ENCODE measurements at places on chromosomes 1 and 21.

DNA sequence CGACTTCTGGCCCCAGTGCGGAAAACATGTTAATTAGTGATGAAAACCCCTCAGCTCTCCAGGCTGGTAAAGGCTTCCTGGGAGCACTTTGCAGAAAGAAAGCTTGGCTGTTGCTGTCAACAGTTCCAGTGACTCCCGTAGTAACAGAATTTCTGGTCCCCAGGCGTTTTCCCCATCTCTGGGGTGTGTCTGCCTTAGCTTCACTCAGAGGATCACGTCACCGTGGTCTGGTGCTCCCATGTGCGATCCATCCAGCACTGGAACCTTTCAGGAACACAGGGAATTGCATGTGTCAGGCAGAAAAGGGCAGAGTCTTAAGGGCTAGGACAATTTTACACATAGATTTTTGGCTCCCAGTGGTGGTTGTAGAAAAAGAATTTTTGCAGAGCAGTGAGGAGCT lies 470.4 kb upstream of the USP24 start:
- no peak for DNase-seq

DNA sequence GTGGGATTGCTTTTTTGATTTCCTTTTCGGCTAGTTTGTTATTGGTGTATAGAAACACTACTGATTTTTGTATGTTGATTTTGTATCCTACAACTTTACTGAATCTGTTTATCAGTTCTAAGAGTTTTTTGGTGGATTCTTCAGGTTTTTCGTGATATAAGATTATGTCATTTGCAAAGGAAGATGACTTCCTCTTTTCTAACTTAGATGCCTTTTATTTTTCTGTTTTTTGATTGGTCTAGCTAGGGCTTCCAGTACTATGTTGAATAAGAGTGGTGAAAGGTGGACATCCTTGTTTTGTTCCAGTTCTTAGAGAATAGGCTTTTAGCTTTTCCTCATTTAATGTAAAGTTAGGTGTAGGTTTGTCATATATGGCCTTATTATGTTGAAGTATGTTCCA lies 13.1 kb upstream of the NHLH2 start:
- no peak for DNase-seq

- DNase-seq, result no peak
Measured at GRCh38 chr1:3898994-3899753, 898 bp downstream of the C1orf174 start.

DNA sequence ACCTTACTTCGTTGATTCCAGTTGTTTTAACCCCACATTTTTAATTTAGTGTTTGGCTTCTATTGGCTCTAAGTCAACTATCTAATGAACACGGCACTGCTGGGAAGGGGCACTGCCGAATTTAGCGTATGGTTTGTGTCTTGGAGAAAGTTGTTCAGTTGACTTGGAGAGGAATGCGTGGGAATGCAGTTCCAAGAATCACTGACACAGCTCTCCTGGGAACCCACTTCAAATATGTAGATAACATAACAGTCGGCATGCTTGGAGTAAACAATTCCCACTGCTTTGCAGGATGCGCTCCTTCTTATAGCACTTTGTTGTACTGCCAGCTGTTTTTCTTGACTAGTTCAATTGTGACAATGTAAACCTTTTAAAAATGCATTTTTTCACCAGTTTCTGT lies 104.3 kb downstream of the RYR2 start:
- DNase-seq, result no peak

- DNase-seq, result no peak
Measured at GRCh38 chr1:172795741-172796140, 136.8 kb downstream of the FASLG start.

GRCh38 chr1:223748405-223748772 lies 36.0 kb downstream of the CAPN2 start:
- DNase-seq, result peak; percentile 70

- no peak for DNase-seq
Measured at GRCh38 chr1:166122873-166123466, 43.8 kb downstream of the FAM78B start.

GRCh38 chr1:27650539-27651175 lies 15.7 kb upstream of the FGR start:
- no peak for DNase-seq

DNA sequence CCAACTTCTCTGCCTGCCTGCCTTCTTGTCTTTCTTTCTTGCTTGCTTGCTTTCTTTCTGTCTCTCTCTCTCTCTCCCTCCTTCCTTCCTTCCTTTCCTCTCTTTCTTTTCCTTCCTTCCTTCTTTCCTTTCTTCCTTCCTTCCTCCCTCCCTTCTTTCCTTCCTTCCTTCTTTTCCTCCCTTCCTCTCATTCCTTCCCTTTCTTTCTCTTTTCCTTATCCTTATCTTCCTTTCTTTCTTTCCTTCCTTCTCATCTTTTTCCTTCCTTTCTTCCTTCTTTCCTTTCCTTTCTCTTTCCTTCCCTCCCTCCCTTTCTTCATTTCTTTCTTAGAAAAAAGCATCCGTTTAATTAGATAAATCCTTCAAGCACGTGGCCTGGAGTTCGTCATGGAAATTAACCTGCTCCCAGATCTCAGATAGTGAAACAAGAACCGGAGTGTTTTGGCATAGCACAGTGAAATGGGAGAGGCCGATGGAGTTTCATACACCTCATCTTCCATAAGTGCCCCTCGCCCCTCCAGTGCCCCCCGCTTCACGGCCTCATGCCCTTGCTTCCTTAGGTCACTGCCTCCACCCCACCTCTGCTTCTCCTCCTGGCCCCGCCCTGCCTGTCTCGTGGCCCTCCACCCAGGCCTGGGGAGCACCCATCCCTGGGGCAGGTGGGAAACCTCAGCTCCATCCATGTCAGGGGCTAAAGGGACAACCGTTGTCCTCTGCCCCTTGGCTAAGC lies 11.3 kb downstream of the CASZ1 start:
- DNase-seq, result no peak

- no peak for DNase-seq
Measured at GRCh38 chr1:2046953-2047748, 3.1 kb upstream of the PRKCZ start.

DNA sequence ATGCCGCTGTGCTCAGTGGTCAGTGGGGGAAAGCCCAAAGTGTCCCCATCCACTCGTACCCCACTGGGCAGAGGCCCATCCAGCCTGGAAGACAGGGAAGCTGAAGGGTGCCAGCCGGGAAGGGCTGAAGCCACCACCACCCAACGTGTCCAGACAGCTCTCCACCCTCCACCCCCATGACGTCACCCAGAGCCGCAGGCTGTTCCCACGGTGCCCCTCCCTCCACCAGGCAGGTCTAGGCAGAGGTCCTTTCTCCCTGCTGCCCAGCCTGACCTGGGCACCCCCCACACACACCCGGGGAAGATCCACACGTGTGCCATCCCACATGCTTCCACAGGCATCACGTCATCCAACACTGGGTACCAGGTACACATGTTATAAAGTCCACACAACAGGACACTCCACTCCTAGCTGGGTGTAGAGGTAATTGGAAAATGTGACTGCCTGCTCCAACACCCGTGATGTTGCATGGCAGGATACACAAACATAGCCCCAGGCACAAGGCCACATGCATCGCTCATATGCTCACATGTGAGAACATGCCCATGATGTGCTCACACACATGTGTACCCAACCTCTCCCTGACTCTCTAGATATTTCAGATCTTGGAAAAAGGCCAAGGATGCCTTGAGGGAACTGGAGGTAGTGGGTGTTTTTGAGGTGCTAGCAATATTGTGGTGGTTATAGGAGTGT lies 5.1 kb upstream of the ARHGAP30 start:
- DNase-seq, result no peak

GRCh38 chr21:35840197-35840799 lies 220.0 kb downstream of the SETD4 start:
- DNase-seq, result peak; percentile 59

DNA sequence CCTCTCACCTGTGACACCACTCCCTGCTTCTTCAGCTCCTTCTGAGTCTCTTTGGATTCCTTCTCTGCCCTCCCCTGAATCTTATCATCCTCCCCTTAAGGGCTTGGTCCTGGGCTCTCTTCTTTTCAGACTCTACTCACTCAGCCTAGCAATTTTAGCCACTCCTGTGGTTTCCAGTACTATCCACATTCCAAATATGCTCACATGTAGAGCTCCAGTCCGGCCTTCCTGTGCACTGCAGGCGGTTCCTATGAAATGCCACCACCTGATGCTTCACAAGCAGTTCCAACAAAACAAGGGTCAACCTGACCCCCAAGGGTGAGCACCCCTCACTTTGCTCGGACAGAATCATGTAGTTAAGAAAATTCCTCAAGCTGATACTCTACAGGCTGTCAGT lies 35.9 kb downstream of the MAB21L3 start:
- DNase-seq, result no peak

All from activated CD4-positive, alpha-beta T cell treated with anti-CD3 and anti-CD28 coated beads, Interleukin-2, amount 50 U/mL, for 16 hours (primary cell).